Foreskin fibroblast (primary cell): ENCODE measurements at places on chromosomes 1 and 21.

GRCh38 chr1:61315011-61315410 lies 232.7 kb downstream of the NFIA start:
- DNase-seq, result no peak

- DNase-seq, result no peak
Observed at GRCh38 chr1:46484783-46485490, 4.7 kb upstream of the DMBX1 start.

DNA sequence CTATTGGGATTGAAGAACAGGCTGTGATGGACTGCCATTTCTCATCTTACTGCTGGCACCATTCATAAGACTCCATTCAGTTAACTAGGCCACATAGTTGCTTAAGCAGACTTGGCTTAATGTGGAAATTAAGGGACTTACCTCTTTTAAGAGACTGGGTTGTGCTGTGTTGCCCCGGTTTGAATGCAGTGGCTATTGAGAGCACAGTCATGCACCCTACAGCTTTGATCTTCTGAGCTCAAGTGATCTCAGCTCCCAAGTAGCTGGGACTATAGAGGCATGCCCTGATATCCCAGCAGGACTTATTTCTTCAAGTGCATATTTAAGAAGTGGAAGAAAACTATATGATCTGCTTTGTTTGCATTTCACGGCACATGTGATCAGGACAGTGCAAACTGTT lies 181.1 kb downstream of the RASAL2 start:
- DNase-seq, result peak; percentile 28

DNA sequence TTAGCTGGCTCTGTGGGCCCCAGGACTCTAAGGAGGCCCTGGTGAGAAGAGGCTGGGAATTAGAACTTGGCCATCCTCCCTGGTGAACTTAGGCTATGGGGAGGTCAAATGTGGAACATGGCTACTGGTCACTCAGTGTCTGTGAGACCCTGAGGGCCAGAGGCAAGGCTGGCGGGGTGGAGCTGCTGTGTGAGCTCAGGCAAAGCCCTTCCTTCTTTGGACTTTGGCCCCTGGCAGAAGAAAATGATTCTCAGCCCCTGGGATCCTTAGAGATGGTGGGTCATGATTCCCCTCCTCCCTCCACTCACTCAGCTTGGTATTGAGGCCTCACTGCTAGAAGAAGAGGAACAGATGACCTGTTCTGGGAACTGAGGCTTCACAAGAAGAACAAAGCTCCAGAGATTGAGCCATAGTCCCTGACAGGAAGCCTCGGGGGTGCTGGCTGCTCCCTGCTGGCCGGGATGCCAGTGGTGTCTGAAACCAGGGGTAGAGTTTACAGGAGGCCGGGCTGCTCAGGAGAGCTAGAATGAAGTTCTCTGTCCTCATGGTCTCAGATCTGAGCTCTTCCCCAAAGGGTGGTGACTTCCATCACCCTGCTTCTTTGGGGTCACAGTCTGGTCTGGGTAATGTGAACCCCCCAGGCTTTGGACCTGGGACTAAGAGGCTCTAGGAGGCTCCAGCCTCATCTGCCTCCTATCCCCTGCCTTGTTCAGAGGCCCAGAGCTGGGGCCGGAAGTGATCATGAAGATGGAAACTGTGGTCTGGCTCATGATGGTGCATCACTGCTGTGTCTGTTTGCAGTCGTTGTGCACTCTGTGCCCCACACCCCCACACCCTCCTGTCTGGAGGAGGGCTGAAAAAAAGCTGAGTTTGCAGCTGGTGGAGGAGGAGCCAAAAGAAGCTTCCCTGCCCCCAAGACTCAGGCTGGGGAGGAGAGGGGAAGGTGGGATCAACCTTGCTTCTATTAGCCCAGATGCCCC lies 905 bp downstream of the BTBD19 start:
- DNase-seq, result peak; percentile 77

GRCh38 chr1:246106342-246106763 lies 400.7 kb downstream of the SMYD3 start:
- no peak for DNase-seq

- DNase-seq, result no peak
Observed at GRCh38 chr21:39238275-39238674, 55.0 kb upstream of the PSMG1 start.

GRCh38 chr1:29706936-29707335 lies 470.6 kb downstream of the PTPRU start:
- DNase-seq, result peak; percentile 69

DNA sequence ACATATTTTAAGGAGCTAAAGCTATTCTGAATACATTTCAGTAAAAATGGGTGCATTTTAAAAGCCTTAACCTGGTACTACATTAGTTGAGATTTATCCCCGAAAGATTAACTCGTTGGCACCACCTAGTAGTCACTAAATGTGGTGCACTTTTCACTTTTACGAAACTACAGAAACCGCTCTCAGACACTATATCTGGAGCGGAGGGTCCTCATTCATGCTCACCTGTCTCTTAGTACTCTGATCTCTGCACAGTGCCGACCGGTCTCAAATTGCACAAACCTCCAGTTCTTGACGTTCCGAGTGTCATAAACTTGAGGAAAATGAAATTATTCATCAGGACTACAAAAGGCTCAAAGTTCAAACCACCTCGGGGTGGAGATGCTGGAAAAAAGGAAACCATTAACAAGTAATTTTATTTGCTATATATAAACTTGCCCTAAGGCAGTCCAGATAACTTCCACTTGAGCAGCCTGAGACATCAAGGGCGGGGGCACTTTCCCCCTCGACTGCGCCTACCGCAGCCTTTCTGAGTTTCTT lies 722 bp downstream of the LZIC start:
- DNase-seq, result peak; percentile 41

GRCh38 chr1:59601811-59602210 lies 212.9 kb upstream of the HOOK1 start:
- peak; percentile 36 for DNase-seq

DNA sequence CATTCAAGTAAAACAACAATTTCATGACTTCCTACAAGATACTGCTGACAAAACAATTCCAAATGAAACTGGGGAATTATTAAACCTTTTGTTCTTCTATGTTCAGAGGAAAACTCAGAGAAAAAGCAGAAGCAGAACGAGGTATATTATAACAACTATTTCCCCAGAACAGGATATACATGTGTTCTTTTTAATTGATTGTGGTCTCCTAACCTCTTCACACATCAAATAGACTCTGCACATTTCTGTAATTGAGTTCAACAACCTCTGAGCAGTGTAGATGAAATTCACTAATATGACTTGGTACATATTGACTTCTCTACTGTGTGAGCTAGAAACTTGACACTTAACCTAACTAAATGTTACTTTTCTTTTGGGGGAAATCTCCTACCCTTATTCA lies 584.2 kb downstream of the NEGR1 start:
- DNase-seq, result no peak

GRCh38 chr1:64920941-64921589 lies 45.3 kb downstream of the JAK1 start:
- DNase-seq, result peak; percentile 25

GRCh38 chr21:22925032-22925431 lies 1926.8 kb downstream of the NCAM2 start:
- no peak for DNase-seq

GRCh38 chr1:154578058-154578418 lies 10.5 kb downstream of the CHRNB2 start:
- DNase-seq, result no peak

DNA sequence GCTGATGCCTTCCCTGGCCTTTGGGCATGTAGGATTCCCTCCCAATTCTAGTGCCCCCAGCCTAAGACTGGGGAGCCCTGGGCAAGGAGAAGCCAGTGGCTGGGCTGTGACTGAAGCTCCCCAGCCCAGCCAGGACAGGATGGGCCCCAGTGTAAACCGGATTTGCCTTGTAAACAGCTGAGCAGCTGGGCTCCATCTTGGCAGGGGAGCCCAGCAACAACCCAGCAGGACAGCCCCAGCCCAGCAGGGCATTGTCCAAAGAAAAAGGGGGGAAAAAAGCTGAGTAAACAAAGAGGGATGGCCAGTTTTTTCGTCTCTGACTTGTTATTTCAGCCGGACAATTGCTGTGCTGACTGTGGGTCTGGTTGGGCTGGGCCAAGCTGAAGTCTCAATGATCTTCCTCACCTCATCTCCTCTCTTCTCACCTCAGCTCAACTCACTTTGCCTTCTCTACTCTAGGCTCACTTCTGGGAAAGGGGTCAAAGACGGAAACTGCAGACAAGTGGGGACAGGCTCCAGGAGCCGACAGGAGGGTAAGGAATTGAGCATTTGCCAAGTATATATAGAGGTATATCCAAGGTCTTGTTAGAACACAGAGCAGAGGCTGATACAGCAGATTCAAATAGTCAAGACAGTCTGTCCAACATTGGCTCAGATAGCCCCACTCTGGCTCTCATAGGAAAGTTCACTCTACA lies 97.7 kb downstream of the TMEM53 start:
- no peak for DNase-seq

DNA sequence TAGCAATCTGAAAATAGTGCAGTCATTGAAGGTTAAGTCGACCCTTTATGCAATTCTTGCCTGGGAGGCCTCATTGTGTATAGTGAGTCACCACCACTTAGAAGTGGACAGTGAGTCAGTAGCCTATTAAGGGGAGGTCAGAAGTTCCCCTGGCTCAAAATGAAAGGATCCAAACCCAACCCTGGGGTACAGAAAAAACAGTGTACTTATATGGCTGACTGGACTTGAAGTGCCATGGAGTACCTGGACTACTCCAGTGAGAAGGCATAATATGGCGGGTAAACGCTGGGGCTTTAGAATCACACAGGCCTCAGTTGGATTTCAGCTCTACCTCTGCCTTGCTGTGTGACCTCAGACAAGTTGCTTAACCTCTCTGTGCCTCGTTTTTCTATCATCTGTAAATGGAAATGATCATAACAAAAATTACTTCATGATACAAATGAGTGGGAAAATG lies 2.2 kb upstream of the BCL9 start:
- peak; percentile 94 for DNase-seq

DNA sequence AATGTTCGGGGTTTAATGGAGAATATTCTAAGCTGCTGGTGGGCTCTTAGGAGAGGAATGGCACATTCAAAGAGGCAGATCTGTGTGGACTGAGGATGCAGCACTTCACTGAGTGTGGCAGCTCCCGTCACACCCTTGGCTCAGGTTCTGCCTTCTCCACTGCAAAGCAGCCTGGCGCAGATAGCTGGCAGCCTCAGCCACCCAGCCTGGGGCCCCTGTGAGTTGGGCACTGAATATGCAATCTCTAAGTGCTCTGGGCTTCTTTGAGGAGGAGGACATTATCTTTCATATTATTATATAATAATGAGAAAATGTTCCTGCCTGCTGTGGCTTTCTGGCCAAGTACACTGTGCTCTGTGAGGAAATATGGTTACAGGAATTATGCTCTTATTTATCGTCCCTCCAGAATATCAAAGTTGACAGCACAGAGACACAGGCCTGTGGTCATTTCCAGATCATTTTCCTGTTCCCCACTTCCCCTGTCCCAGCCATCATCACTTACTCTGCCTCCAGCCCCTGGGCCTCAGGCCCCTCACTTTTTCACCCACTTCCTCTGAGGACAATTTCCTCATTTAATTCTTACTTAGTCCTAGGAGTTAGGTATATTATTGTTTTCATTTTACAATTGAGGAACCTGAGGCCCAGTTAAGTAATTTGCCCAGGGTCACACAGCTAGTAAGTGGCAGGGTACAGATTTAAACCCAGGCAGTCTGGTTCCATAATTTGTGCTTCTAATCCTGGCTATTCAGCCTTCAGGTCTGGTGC lies 53.6 kb downstream of the MAB21L3 start:
- peak; percentile 28 for DNase-seq

GRCh38 chr1:203424285-203424684 lies 51.3 kb upstream of the PRELP start:
- no peak for DNase-seq

DNA sequence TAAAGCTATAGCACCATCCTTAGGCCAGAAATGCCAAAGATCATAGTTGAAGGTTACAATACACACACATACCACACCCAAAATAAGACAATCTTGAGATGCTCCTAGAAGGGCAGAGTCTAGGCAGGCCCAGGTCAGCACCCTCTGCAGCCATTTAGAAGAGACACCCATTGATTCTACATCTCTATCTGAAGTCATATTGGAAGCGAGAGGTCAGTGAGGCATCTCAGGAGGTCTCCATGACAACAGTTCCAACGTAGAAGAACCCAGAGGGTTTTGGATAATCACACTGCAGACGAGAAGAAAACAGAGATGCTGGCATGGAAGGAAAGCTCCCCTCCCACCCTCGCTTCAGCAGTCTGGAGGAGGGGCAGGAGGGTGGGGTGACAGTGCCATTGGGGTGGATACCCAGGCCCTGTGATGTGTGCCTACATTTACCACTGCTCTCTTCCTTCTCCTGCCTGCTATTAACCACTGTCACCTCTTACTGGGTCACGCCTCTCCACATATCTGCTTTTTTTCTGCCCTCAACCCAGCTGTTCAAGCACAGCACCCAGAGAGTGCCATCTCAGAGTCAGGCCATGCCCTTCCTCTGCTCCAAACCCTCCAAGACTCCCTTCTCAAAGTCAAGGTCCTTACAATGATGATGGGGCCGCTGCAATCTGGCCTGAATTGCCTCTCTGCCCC lies 6.2 kb downstream of the TMCO4 start:
- no peak for DNase-seq

- peak; percentile 9 for DNase-seq
Observed at GRCh38 chr1:168708698-168709404, 20.2 kb downstream of the DPT start.

DNA sequence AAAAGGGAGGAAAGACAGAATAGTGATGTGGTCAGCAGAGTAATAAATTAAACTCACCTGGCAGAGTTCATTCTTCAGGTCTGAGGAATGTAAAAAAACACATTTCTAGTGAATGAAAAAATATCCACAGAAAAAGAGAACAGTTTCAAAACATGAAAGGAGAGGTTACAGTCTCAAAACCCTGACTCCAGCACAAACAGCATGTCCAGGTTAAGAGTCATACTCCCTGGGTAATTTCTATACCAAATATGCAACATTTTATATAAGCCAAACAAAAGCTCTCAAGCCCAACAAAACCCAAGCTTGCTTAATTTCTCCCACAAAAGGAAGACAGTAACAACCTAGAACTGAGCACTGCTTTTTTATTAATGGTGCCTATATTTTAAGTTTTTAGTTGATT lies 173.0 kb downstream of the NTMT2 start:
- no peak for DNase-seq

DNA sequence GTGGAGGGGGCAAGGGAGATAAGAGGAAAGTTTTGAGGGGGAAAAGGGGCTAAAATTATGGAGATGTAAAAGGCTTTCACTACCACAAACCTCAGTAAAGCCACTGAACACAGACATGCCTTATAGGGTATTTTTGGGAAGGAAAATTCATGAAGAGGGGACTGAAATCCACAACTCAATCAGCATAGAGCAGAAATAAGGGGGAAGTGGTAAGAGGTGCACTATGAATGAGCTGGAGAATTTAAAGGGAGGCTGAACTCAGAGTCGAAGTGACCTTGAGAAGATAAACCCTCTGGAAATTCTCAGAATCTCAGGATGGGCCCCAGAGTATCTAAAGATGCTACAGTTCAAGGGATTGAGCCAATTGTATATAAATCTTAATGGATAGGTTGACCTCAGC lies 15.3 kb downstream of the RHEX start:
- DNase-seq, result no peak

- no peak for DNase-seq
Observed at GRCh38 chr1:208778417-208778816, 534.2 kb upstream of the PLXNA2 start.
